ENCODE measurements at places on chromosomes 4 and X.

DNA sequence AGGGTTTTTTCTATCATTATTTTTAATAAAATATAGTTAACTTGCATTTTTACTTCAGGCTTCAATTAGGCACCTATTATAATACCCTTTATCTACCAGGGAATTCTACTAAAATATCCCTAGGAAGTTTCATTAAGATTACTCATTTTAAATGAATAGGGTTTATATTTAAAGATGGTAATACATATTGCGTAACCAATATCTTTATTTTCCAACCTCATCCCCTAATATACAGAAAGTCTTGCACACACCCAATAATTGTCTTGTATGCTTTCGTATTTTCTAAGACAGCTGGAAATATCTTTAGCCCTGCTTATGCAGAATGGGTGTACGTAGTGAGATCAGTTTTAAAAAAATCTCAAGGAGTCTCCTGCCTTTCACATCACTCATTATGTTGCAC, 1186.8 kb downstream of the TECRL start:
- H3K27ac ChIP-seq = no peak overlapping the region
- H3K4me3 ChIP-seq = no peak overlapping the region
- H3K4me1 ChIP-seq = no peaks in the 10 kb centered on the region

DNA sequence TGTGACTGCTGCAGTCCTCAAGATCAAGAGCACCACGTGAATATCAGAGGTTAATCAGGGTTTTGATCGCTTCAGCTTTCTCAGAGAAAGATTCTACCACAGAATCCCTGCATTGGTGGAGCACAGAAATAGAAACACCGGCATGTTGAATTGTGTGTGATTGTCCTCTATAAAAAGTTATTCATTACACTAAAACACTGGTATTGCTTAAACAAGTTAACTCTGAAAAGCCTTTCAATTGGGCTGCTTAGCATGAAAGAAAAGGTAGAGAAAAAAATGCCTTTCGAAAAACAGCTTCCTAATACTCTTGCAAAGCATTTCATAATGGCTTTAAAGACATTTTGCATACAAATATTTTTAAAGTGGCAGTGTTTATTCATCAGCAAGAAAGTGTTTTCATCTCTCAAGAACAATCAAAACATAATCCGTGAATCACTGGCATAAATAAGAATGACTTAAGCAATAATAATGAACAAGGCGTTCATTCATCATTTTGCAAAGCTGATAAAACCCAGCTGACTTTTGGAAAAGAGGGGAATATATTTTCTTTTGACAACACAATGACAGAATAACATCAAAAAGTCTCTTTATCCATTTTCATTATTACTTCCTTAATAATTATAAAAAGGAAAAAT, 61.1 kb downstream of the HELT start:
- DNase-seq = no peak
- H3K27me3 ChIP-seq = peaks cover 21% of the 10 kb centered on the region
- no peak overlapping the region for H3K4me3 ChIP-seq
- H3K27ac ChIP-seq = no peak overlapping the region
- H3K4me1 ChIP-seq = no peaks in the 10 kb centered on the region

DNA sequence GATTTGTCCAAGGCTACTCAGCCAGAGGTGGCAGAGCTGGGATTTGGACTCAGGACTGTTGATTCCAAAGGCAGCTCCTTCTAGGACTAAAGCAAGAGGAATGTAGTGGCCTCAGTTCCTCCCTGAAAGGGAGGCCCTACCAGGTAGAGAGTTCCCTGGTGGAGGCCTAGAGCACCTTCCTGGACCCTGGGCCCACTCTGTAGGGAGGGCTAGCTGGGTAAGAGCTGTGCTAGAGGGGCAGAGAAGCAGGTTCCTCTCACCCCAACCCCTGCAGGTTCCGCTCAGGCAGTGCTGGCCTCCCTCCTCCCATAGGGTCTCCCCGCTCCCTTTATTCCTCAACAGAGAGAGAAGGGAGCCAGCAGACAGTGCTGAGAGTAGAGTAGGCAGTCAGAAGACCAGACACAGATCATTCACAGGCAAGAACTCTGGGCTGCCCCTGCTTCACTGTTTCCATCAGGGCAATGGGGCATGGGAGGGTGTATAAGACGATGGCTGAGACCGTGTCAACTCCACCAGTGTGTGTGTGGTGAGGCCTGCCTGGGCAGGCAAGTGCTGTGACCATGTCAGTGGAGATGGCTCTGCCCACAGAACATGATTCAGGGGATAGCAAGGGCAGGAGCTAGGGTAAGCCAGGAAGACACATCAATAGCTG, 12.4 kb upstream of the PJA1 start:
- H3K4me3 ChIP-seq = no peak overlapping the region
- no peak overlapping the region for H3K27ac ChIP-seq
- no peak for DNase-seq
- H3K36me3 ChIP-seq = no peaks in the 10 kb centered on the region

GRCh38 chr4:182380771-182381181, 137.6 kb downstream of the TENM3 start:
- H3K27ac ChIP-seq = no peak overlapping the region
- no peak for DNase-seq
- H3K4me3 ChIP-seq = no peak overlapping the region
- no peaks in the 10 kb centered on the region for H3K36me3 ChIP-seq

- DNase-seq = no peak
- H3K4me1 ChIP-seq = no peaks in the 10 kb centered on the region
Measured at GRCh38 chr4:146040623-146041022, 102.0 kb upstream of the ZNF827 start.

GRCh38 chrX:34218063-34218462, 85.9 kb upstream of the FAM47A start:
- no peak overlapping the region for H3K27ac ChIP-seq
- H3K4me1 ChIP-seq = no peaks in the 10 kb centered on the region
- H3K36me3 ChIP-seq = no peaks in the 10 kb centered on the region
- no peak for DNase-seq
- no peak overlapping the region for H3K4me3 ChIP-seq

- no peaks in the 10 kb centered on the region for H3K4me1 ChIP-seq
- H3K27ac ChIP-seq = no peak overlapping the region
- no peak overlapping the region for H3K4me3 ChIP-seq
- DNase-seq = peak; percentile 41
Measured at GRCh38 chr4:184838249-184839074, 12.7 kb upstream of the ACSL1 start.

GRCh38 chrX:119008110-119008744, 33.8 kb downstream of the LONRF3 start:
- peak; percentile 46 for DNase-seq
- no peak overlapping the region for H3K27ac ChIP-seq
- H3K4me3 ChIP-seq = no peak overlapping the region
- no peaks in the 10 kb centered on the region for H3K36me3 ChIP-seq

- no peaks in the 10 kb centered on the region for H3K4me1 ChIP-seq
- no peaks in the 10 kb centered on the region for H3K27me3 ChIP-seq
- H3K36me3 ChIP-seq = no peaks in the 10 kb centered on the region
- H3K4me3 ChIP-seq = no peak overlapping the region
- no peak overlapping the region for H3K27ac ChIP-seq
- DNase-seq = no peak
Measured at GRCh38 chr4:113212613-113213012, 163.2 kb downstream of the ANK2 start.

DNA sequence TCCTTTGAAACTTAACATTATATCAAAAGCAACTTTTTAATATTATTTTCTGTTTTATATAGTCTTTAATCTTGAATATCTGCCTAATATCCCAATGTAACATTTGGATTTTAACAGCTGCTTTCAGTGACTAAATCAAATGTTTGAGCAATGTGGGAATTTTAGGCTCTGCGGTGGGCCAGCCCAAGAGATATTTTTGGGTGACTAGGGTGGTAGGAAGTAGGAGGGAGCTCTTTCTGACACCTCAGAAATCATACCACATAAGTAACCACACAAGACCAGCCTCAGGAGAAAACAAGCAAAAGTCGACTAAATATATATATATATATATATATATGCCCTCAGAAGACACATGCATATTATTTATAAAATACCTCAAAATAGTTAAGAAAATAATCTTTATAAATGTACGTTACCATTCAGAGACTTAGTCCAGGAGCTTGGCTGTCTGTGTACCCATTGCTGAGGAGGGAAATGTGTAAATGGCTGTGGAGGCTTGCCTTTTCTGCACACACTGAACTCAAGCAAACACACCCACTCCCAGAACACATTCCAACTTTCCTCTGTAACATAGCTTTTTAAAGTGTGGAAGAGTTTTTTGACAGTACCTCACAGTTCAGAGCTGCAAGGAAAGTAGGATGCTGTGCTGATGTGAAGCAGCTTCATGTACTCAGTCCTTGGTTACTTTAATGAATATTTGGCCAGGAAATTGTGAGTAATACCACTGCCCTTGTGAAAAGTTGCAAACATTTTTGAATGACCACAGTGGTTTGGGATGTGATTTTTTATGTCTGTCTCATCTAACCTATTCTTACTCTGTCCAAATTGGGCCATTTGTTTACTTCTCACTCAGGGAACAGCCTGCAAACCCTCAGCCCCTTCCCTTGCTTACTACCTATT, at the start of gene RTL3:
Gene RTL3, minus strand, starts transcription at position 484 of the 900 bp plus-strand sequence. CDS start 908 bp downstream, outside the sequence.
- peak; percentile 83 for DNase-seq
- H3K27me3 ChIP-seq = no peaks in the 10 kb centered on the region

DNA sequence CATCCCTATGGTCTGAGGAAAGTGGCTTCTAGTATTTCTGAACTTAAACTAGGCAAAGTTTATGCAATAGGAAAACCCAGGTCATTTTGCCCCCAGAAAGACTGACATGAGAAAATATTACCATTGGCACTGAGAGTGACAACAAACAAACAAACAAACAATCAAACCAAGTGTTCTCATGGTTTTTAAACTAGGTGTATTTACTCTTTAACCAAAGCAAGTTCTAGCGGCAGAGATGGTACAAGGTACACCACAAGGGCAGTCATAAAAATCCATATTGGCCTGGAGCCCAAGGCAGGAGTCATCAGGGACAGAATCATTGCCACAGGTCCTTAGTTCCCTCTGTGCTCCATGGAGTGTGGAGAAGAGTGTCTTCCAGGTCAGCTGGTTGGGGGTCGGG, 26.0 kb upstream of the ENPEP start:
- H3K4me1 ChIP-seq = no peaks in the 10 kb centered on the region
- DNase-seq = no peak
- H3K36me3 ChIP-seq = no peaks in the 10 kb centered on the region
- H3K4me3 ChIP-seq = no peak overlapping the region
- H3K27ac ChIP-seq = no peak overlapping the region
- H3K27me3 ChIP-seq = peaks cover 6% of the 10 kb centered on the region

GRCh38 chr4:181698221-181698620, 545.0 kb upstream of the TENM3 start:
- no peak overlapping the region for H3K27ac ChIP-seq
- DNase-seq = no peak
- no peaks in the 10 kb centered on the region for H3K36me3 ChIP-seq
- H3K27me3 ChIP-seq = no peaks in the 10 kb centered on the region
- no peak overlapping the region for H3K4me3 ChIP-seq
- H3K4me1 ChIP-seq = no peaks in the 10 kb centered on the region

DNA sequence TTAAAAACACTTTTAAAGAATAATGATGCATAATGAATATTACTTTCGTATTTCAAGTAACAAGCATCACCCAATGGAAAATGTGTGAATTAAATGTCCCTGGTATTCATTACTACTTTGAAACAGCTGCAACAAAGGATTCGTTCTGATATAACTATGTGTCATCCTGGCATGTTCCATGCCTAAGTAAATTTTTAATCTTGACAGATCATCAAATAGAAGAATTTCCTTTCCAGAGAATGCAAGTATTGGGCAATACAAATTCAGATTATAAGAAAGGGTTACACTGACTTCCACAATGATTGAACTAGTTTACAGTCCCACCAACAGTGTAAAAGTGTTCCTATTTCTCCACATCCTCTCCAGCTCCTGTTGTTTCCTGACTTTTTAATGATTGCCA, 105.3 kb downstream of the SPCS3 start:
- H3K4me3 ChIP-seq = no peak overlapping the region
- DNase-seq = peak; percentile 56
- peaks cover 17% of the 10 kb centered on the region for H3K4me1 ChIP-seq

GRCh38 chr4:64489628-64490027, 80.4 kb upstream of the TECRL start:
- H3K36me3 ChIP-seq = no peaks in the 10 kb centered on the region
- no peak for DNase-seq
- H3K4me3 ChIP-seq = no peak overlapping the region
- H3K27me3 ChIP-seq = no peaks in the 10 kb centered on the region

DNA sequence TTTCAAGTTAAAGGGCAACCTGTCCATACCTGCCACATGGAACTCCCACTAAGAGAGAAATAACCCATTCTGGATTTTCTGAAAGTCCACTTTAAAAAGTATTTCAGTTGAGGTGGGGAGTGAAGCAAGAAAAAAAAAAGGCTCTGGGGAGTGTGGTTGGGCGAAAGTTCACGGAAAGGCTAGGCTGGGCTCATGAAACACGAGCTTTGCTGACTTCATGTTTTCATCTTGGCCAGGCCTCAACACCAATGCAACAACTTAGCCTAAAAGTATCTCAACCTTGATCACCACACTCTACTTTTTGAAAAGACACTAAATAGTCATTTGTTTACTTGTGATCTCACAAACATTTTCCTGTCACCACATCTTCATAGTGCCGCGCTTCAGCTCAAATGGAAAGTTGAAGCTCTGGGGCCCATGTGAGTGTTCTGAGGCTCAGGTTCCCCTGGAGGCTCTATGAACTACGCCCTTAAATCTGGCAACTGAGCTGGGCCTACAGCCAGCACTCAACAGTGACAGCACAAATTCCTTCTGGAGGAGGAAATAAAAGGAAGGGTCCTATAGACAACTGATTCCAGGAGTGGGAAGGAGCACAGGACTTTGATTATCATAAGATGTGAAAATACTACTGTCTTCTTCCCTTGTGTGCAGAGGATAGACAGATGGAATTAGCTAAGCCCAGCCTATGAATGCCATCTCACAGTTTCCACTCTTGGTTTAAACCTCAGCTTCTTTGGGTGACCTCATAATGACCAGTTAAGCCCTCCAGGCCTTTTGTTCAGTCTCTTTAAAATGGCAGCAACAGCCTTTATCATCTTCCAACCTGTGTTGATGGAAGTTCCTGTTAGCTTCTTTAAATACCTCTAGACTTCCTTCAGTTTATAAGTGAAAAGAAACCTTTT, 5.1 kb downstream of the CD40LG start:
- H3K4me3 ChIP-seq = no peak overlapping the region
- H3K36me3 ChIP-seq = no peaks in the 10 kb centered on the region
- DNase-seq = peak; percentile 44
- H3K27me3 ChIP-seq = no peaks in the 10 kb centered on the region
- no peaks in the 10 kb centered on the region for H3K4me1 ChIP-seq

DNA sequence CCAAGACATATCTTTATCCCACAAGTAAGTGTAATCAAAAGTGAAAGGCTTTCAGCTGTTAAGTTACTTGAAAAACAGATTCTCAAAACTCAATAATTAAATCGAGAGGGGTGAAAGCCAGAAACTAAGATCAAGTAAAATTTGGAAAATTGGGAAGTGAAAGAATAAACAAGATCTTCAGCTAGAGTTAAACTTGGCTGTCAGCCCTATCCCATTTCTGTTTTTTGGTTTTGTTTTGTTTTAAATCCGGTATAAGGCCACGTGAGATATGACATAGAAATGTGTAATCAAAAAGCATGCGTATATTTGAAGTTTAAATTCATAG, 856.8 kb downstream of the STIM2 start:
- no peaks in the 10 kb centered on the region for H3K4me1 ChIP-seq
- no peaks in the 10 kb centered on the region for H3K36me3 ChIP-seq
- H3K27ac ChIP-seq = no peak overlapping the region
- H3K27me3 ChIP-seq = no peaks in the 10 kb centered on the region

GRCh38 chr4:4640692-4641091, 98.8 kb upstream of the STX18 start:
- no peak for DNase-seq
- no peak overlapping the region for H3K4me3 ChIP-seq
- no peaks in the 10 kb centered on the region for H3K27me3 ChIP-seq
- H3K4me1 ChIP-seq = no peaks in the 10 kb centered on the region
